ENCODE measurements at places on chromosomes 12 and 14.
A peak's percentile ranks its signal among the peaks of the same experiment; 100 is the strongest.

DNA sequence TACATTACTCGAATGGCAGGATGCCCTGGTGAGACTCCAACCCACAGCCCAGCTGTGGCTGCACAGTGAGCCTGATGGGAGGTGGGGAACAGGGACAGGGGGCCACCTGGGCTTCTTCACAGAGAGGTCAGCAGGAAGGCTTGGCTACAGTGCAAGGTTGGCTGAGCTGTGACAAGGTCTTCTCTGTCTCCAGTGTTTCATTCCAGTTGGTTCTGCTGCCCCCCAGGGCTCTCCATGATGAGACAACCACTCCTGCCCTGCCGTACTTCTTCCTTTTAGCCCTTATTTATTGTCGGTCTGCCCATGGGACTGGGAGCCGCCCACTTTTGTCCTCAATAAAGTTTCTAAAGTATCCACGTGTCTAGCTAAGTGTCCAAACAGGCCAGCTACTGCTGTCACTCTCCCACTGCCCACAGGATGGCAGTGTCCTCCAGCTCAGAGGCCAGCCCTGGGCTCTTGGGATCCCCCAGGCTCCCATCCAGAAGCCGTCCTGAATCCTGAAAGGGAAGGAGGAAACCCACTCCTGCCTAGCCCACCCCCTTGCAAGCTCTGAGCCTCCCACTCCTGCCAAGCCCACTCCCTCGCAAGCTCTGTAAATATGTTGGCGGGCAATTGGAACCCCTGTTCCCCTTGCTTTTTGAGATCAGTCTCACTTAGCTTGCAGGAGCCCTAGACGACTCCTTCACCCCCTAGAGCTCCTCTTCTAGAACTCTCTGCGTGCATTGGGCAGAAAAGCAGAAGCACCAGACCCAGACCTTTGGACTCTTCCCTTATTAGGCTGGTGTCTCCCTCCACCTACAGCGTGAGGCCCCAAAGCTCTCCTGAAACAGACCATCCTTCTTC is 5.4 kb downstream of the C1QL4 start:
- no peak for DNase-seq

- no peak for DNase-seq
Observed at GRCh38 chr14:68291820-68292219, 472.2 kb downstream of the RAD51B start.

DNA sequence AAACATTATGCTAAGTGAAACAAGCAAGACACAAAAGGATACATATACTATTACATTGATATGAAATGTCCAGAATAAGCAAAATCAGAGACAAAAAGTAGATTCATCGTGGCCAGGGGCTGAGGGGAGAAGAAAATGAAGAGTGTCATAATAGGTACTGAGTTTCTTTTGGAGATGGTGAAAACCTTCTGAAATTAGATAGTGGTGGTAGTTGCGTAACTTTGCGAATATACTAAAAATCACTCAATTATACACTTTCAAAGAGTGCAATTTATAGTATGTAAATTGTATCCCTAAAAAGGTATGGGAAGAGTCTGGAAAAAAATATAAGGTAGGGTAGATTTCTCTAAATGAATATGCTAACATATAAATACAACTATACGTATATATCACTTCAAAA is 22.2 kb downstream of the KANSL2 start:
- DNase-seq, result no peak

DNA sequence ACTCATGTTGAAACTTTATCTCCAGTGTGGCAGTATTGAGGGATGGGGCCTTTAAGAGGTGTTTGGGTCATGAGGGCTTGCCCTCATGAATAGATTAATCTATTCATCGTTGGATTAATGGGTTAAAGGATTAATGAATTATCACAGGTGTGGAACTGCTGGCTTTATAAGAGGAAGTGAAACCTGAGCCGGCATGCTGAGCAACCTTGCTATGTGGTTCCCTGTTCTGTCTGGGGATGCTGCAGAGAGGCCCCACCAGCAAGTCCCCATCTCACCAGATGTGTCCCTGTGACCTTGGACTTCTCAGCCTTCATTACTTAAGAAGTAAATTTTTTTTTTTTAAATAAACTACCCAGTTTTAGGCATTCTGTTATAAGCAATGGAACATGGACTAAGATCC is 109.6 kb downstream of the DYRK2 start:
- peak; percentile 35 for DNase-seq

GRCh38 chr12:74292351-74293194 is 245.1 kb upstream of the ATXN7L3B start:
- DNase-seq, result no peak

- no peak for DNase-seq
Observed at GRCh38 chr14:51014625-51015024, 70.3 kb upstream of the PYGL start.

- no peak for DNase-seq
Observed at GRCh38 chr14:63860146-63860545, 7.3 kb downstream of the SYNE2 start.

DNA sequence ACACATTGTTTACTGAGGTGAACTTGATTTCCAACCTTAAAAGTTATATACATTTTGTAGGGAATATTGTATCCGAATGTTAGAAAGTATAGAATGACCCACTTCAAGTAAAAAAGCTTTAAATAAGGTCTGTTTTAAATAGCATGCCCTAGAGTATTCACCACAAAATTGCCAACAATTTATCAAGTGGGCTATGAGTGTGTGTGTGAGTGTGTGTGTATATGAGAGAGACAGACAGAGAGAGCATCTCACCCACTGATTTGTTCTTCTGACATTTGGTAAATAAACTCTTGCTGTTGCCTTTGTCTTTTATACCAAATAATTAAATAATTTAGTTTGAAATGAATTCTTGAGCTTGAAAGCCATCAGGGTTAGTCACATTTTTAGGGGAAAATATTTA is 29.8 kb upstream of the RAP1B start:
- DNase-seq, result no peak

GRCh38 chr14:99681832-99682148 is 2.3 kb upstream of the CYP46A1 start:
- no peak for DNase-seq
